ENCODE measurements at places on chromosomes 12 and 14.

- no peak for DNase-seq
Observed at GRCh38 chr12:51675071-51675803, 84.2 kb downstream of the SCN8A start.

- DNase-seq, result no peak
Observed at GRCh38 chr12:5509102-5509501, 77.2 kb downstream of the NTF3 start.

GRCh38 chr14:55401751-55402150 lies 9.9 kb downstream of the ATG14 start:
- no peak for DNase-seq

GRCh38 chr12:11269607-11270006 lies at the start of gene PRB3:
TSS of gene PRB3 (minus strand) at chr12:11269707. CDS start at chr12:11269669, 38 bp downstream.
- DNase-seq, result no peak

DNA sequence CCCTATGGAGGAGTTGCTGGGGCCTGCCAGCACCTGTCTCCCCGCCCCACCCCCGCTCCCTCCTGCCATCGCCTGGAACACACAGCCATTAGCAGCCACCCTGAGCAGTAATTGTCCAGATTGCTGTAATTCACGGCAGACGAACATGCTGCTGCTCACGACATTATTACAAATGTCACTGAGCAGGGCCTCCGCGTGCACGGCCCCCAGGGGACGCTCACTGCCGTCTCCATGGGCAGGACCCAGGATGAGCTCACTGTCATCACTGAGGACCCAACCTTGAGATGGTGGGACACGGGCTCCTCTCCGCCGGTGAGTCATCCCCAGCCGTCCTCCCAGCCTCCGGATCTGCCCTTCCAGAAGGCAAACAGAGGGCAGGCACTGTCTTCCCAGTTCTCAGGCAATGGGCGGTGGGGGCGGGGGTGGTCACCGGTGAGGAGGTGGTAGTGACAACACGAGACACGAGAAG lies 100.4 kb downstream of the RFLNA start:
- no peak for DNase-seq

DNA sequence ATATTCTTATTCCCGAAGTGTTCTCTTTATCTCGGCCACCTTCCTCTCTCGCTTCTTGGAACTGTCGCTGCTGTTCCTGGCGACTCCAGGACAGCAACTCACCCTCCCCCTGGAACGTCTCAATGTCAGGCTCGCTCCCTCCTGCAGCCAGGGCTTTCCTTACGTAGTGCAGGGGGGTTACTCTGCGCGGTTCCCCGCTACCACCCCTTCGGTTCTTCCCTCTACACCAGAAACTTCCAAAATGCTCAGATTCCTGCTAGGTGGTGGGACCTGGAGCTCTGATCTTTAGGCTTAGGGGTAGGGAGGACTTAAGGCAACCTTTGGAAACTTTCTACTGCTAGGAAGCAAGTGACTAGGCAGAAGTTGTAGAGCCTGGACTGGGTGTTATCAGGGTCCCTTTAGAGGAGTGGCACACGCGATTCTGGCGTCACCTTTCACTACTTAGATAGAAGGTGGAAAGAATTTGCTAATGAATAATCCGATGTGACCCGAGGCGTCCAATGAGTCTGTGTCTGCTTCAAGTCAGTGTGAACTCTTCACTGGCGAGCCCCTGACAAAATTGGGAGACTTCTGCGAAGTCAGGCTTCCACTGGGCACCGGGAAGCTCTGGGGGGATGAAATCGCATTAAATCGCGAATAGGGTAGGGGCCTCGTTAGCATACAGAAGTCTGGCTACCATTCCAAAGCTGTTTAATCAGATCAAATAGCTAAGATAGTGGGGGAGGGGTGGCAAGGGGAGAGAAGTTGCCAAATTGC lies 900 bp upstream of the DPF3 start:
- peak; percentile 68 for DNase-seq

GRCh38 chr14:50229681-50230080 lies 1.7 kb downstream of the SOS2 start:
- peak; percentile 10 for DNase-seq

DNA sequence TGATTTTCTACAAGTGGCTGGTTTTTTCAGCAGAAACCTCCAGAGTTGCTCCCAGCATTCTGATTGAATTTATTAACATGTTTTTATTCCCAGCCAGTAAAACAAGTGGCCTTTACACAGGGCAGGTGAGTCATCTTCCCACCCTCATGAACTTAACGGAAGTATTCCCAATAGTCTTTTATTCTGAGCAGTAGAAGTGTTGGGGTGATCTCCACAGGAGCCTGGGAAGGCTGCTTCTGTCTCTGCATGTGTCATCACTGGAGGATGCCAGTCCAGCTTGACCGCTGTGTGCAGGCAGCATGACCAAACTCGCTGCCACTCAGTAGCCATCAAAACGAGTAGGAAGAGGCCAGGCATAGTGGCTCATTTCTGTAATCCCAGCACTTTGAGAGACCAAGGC lies 13.4 kb upstream of the DNAH10 start:
- no peak for DNase-seq

- no peak for DNase-seq
Observed at GRCh38 chr14:75771595-75771994, 110.5 kb downstream of the TTLL5 start.

DNA sequence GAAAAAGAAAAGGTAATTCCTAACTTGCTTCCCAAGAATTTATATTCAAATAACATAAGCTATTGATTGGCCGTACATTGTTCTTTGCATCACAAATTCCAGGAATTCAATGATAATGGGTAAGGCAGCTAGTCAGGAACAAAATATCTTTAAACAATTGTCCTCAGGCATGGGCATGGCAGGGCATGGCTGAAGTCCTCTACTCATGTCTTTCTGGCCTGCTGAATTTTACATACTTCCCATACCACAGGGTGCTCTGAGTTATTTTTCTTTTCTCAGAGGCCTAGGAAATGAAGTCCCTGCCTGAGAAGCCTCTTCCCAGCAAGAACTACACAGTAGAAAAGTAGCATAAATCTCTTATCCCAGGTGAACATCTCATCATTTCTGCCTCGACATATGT lies 15.1 kb upstream of the DRAM1 start:
- no peak for DNase-seq

DNA sequence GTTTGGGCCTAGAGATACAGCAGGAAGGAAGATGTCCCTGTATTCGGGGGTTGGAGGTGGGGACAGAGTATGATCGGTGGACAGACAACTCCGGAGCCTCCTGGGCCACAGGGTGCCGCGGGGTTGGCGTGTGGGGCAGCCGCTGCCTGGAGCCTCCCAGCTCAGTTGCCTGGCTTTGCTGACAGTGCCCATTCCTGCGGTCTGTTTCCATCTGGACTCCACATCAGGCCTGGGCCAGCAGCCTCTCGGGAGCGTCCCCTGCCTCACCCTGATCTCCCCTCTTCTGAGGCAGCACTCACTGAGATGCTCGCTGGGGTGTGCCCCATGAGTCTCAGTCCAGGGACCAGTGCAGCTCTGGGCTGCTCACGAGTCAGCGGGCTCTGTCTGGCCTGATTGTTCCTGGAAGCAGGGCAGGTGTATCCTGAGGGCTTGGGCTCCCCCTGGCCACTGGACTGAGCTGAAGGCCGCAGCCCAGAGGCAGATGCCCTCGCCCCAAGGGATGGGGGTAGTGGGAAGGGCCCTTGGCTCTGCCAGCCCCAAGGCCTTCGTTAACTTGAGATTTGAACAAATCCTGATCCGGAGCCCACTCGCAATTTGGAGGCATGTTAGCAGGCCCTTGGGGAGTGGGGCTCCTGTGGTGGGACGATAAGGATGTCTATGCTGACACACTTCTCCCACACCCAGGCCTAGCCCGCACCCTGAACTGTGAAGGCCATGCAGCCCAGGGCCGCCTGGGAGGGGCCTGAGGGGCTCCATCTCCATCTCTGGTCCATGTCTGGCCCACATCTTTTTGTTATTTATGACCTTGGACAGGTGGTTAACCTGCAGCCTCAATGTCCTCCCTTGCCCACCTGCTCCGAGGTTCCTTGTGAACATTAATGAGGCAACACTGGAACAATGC lies 7.5 kb downstream of the HIP1R start:
- DNase-seq, result no peak

DNA sequence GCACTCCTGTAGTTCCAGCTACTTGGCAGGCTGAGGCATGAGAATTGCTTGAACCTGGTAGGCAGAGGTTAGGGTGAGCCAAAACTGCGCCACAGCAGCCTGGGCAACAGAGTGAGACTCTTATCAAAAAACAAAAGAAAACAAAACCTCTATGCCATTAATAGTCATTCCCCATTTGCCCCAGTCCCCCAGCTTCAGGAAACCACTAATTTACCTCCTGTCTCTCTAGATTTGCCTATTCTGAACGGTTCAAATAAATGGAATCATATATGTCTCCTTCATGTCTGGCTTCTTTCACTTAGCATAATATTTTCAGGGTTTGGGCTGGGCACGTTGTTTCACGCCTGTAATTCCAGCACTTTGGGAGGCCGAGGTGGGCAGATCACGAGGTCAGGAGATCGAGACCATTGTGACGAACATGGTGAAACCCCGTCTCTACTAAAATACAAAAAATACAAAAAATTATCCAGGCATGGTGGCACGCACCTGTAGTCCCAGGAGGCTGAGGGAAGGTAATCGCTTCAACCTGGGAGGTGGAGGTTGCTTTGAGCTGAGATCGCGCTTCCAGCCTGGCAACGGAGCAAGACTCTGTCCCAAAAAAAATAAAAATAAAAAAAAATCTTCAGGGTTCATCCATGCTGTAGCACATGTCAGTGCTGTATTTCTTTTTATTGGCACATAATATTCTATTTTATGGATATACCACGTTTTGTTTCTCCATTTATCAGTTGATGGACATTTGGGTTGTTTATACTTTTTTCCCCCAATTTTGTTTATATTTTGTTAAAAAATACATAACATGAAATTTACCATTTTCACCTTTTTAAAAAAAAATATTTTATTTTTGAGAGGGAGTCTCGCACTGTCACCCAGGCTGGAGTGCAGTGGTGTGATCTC lies 31.9 kb downstream of the KNTC1 start:
- no peak for DNase-seq

DNA sequence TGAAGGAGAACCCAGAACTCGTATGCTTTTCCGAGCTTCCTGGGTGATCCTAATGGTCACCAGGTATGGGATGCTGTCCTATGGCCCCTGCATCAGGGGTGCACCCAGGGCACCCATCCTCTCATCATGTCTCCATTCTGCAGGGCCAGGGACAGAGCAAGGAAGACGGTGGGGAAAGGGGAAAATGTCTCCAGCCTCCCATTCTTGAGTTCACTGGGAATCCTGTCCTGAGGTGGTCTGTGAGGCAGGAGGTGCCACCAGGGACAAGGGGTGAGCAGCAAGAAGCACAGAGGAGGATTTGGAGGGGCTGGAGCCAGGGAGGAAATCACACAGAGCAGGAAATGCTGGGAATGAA lies 14.9 kb upstream of the SLC6A12 start:
- DNase-seq, result no peak

DNA sequence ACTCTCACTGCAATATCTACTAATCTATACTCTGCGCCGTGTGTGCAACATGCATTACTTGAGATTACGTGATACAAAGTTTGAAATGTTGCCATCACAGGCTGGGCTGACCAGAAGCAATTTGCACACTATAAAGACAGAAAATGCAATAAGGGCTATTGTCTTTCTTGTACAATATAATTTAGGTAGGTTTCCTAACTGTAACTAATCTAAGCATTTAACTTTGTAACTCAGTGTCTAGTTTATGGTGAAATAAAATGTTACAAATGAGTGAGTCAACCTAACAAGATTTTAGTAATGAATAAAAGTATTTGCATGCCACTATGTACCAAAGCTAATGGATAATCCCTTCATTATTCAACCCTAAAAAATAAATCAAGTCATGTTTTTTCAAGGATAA lies 57.8 kb downstream of the LRP6 start:
- no peak for DNase-seq

GRCh38 chr14:77238996-77239395 lies 32.0 kb downstream of the NGB start:
- DNase-seq, result no peak

DNA sequence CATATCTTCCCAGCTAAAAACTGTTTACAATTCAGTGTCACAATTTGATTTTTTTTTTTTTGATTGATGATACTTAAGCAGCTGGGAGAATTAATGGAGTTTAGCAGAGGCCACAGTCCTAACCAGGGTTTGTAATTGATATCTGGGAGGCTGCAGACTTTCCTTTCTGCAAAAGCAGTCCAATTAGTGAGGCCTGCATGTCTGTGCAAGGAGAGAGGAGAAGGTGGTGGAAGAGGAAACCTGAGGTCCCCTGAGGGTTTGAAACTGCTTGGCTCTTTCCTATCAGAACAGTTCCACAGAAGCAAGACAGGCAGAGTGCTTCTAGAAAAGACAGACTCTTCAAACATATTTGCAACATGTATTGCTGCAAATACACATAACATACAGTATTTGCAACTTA lies 160.8 kb upstream of the KRR1 start:
- peak; percentile 42 for DNase-seq

DNA sequence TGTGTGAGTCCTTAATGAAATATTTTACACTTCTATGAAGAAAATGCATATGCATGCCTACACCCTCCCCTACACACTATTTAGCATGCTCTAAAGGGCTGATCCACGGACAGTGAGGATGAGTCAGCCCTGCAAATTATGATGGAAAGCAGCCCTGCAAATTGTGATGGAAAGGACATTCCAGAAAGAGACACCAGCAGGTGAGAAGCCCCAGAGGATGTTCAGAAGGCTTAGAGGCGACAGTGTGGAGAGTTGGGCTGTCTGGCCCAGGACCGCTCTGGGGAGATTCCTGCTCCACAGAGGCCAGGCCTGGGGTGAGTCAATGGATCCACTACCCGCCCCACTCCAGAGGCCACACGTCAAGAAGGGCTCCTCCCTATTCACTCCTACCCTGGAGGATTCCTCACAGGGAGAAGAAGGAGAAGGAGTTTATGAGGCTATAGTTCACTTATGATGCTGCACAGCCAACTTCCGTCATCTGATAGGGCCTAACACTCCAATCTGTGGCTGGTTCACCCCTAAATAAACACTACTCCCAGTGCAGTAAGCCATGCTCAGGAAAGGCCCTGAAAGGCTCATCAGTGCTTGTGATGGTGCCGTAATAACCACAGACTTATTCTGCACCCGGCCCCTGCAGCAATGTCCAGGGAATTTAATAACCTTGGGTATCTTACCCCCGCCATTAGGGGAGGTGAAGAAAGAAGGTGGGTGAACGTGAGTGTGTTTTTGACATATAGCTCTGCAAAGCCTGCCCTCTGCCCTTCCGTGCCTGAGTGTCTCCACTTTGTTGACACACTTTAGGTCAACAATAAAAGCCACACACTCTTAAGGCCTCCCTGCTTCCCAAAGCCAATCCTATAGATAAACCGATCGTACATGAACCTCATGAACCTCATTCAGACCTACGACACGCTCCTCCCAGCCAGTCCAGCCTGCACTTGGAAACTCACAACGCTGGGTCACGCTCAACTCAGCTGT lies 46.4 kb downstream of the CLMN start:
- no peak for DNase-seq

GRCh38 chr14:77276295-77276935 lies 5.4 kb upstream of the NGB start:
- DNase-seq, result no peak

GRCh38 chr14:68820536-68820935 lies 27.7 kb upstream of the ZFP36L1 start:
- no peak for DNase-seq

GRCh38 chr14:23514644-23514957 lies 37.0 kb downstream of the ZFHX2 start:
- DNase-seq, result no peak

- no peak for DNase-seq
Observed at GRCh38 chr14:92470215-92470614, 43.4 kb upstream of the RIN3 start.

GRCh38 chr12:81797100-81797499 lies 38.0 kb upstream of the PPFIA2 start:
- peak; percentile 8 for DNase-seq
